ENCODE measurements at places on chromosomes 2 and 18.
A peak's percentile ranks its signal among the peaks of the same experiment; 100 is the strongest.

DNA sequence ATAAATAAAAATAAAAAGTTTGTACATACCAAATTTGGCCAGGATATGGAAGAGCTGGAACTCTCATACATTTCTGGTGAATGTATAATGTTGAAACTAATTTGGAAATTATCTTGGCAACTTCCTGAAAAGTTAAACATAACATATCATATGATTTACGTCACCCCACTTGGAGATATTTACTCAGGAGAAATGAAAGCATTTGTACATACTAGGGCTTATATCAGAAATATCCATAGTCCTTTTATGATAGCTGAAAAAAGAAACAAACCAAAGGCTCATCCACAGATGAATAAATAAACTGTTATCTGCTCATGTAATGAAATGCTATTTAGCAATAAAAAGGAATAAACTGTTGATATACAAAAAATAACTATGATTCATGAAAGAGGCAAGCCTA is 318.2 kb upstream of the NRXN1 start:
- DNase-seq, result no peak

DNA sequence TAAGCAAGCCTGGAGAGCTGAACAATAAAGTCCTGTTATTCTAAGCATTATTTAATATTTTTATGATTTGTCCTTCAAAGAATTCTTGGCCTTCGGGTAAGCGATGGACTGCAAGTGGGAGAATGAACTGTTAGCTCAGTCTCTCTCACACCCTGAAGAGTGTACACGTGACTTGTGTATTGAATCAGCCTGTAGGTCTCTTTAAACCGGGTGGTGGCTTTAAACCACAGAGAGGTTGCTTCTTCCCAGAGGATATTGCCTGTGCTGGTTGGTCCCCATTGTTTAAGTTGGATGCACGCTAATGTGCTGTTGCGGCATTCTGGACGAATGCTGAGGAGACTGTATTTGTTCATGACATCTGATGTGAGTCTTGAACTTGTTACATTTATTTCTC is 183.3 kb downstream of the LTBP1 start:
- no peak for DNase-seq

GRCh38 chr18:50461251-50461650 is 86.4 kb downstream of the SKA1 start:
- no peak for DNase-seq

DNA sequence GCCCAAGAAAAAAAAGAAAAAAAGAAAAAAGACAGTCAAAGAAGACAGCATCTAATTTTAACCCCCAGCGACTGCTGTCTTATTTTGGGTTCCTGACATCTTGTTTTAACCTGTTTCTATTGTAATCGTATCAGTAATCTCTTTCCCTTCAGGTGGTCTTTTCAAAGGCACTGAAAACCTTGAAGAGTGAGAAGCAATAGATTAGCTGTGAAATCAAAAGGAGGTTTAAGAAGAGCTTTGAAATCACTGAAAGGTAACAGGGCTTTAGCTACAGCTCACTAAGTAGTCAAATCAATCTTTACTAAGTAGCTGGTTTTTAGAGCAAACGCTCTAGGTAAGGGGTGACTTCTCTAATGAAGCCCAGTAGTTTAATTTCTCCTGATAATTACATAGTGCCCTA is 5.4 kb upstream of the TANC1 start:
- no peak for DNase-seq

DNA sequence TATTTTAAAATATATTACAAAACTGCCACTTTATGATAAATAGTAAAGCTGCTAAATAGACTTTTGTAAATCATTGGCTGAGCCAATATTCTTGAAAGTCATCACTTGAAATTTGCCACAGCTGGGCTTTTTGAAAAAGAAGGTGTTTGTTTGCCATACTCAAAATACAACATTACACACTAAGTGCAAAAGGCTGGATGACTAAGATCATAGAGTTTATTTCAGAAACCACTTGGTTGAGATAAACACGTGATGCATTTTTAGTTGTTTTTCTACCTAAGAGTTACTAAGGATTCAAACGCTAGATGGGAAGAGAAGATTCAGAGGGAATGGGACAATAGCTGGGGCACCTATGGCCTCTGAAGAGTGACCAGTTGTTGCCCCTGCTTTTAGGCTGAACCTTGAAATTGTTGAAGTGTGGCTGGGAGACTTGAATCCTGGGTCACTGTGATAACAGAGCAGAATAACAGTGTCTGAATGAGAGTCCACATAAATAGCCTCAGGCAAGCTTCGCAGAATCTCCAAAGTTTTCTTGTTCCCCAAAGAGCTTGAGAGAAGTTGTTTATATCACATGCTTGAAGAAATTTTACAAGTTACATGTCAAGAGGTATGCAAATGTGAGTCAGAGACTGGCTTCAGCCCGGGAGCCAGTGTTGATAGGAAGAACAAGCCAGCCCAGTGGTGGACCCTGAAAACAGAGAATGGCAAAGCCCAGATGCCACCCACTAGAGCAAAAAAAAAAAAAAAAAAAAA is 409.8 kb downstream of the GPD2 start:
- no peak for DNase-seq

- DNase-seq, result peak; percentile 92
Observed at GRCh38 chr2:232839411-232840079, 30.5 kb upstream of the SNORC start.
